ENCODE measurements at places on chromosomes 11 and 22.

DNA sequence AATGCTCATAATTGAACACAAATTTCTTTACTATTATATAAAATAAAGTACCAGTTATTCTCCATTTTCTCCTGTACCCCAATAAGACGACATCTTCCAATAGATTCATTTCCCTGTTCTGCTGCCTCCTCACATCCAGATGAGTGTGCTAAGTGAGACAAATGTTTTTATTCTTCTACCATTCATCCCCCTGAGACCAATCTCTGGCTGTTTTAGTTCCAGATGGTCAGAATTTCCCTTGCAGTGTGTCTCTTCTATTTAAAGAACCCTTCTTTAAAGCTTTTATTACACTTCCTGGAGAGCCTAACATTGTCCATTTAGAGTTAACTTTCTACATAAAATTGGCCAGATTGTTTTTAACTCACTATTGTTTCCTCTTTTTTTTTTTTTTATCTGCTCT, 41.2 kb upstream of the GLYATL1 start:
- no peak for DNase-seq

DNA sequence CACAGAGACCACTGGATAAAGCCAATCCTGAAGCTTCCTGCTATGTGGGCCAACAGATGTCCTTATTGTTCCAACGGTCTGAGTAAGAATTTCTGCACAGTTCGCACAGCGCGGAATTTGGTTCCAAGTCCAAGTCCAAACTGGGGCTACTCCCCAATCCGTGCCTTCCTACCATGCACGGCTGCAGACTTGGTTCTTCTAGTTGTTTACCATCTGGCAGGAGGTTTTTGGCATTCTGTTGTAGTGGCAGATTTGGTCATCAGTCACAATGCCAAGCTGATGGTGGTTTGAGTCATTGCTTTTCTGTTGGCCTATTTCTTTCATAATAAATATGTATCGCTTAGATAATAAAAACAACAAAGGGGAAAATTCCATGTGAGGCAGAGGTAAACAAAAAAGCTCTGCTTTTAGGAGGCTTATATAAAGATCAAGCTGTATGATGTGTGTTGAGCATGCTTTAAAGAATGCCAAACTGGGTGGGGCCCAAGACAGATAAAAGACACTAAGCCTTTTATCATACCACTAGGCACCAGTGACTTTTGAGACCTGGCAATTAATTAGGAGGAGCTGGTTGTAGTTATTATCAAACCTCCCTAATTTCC, 52.5 kb upstream of the SYN3 start:
- DNase-seq, result no peak

GRCh38 chr22:46964773-46965550, 202.5 kb downstream of the TBC1D22A start:
- DNase-seq, result no peak

GRCh38 chr22:24983151-24983550, 30.6 kb downstream of the KIAA1671 start:
- no peak for DNase-seq

DNA sequence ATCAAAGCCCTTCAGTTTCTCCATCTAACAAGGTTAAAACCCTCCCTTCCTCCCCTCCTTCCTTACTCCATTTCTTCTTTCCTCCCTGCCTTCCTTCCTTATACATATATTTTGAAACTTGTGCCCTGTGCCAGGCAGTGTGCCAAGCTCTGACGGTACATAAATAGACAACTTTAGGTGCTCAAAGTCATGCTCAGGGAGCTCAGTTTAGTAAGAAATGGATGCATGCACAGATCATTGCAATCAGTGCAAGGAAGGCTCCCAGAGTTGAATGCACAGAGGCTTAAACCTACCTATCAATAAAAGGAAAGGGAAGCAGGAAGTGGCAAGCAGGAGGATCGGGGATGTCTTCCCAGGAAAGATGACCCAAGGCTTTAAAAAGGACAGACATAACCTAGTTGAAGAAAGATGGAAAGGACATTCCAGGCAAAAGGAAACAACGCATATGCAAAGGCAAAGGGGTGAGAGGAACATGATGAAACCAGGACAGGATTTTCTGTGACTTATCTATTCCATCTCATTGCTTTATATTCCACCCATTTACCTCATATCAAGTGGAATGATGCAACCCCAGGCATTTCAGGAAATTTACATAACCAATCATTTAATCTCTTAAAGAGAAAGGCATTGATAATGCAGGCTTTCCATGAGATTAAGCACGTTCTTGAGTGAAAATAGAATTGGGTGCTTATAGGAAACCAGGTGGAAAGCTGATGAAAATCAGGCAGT, 13.2 kb downstream of the FZD4 start:
- no peak for DNase-seq

GRCh38 chr11:128552783-128553661, 34.3 kb downstream of the ETS1 start:
- peak; percentile 33 for DNase-seq

DNA sequence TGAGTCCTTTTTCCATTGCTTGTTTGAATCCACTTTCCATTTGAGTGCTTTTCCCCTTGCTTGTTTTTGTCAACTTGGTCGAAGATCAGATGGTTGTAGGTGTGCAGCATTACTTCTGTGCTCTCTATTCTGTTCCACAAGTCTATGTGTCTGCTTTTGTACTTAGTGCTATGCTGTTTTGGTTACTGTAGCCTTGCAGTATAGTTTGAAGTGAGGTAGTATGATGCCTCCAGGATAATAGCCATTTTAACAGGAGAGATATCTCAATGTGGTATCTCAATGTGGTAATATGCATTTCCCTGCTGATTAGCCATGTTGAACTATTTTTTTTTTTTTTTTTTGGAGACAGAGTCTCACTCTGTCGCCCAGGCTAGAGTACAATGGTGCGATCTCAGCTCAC, 16.7 kb downstream of the ACRV1 start:
- DNase-seq, result no peak

- DNase-seq, result no peak
These were observed 675.0 kb upstream of the KIRREL3 start for GRCh38 chr11:127675581-127675980.

DNA sequence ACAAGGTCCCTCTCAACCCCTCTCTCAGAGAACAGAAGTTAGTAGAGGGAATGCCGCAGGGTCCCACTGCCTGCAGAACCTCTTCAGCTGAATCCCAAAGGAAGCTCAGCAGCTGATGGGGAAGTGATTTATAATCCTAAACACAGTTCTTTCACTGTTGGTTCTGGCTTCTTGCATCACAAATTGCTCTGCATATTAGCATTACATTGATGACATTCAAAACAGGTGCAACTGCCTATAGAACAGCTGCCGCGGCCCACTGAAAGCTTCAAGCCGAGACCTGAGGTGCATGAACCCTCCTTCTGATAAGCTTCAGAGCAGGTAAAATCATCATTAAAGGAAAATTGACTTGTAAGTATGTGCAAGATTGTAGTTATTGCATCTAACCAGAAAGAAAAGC, 75.2 kb upstream of the KIRREL3 start:
- no peak for DNase-seq

All from CD4-positive, alpha-beta T cell treated with Interleukin-12 subunit alpha and Interleukin-12 subunit beta, for 1 hour (primary cell).